ENCODE measurements at places on chromosomes 6 and 20.
A peak's percentile ranks its signal among the peaks of the same experiment; 100 is the strongest.

- peaks cover 7% of the 10 kb centered on the region for H3K4me1 ChIP-seq
- no peaks in the 10 kb centered on the region for H3K27me3 ChIP-seq
- peak overlapping the region; percentile 94 for H3K4me3 ChIP-seq
- H3K36me3 ChIP-seq, result no peaks in the 10 kb centered on the region
- no peak for DNase-seq
- H3K27ac ChIP-seq, result peak overlapping the region; percentile 36
These were observed 662 bp upstream of the SLC9A8 start for GRCh38 chr20:49811825-49812506.

DNA sequence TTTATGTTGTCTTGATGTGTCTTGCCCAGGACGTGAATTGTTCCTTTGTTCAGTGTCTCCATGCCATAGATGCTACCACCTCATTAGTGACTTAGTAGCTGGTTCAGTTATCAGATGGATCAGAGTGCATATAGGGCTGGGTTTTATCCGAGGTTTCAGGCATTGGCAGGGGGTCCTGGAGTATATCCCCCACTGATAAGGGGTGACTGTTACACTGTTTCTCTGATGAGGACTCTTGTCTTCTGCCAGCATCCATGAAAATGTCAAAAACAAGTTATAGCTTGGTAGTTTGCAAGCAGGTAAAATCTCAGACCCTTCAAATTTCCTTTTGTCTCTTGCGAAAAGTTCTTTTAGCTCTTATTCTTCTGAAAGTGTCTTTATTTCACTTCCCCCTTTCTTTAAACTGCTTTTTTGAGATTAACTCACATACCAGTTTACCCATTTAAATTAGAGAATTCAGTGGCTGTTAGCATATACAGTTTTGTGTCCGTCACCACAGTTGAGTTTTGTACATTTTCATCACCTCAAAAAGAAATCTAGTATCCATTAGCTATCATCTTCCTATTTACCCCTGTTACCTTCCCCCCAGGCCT lies 109.2 kb downstream of the CDYL start:
- no peak overlapping the region for H3K27ac ChIP-seq
- no peak overlapping the region for H3K4me3 ChIP-seq
- DNase-seq, result no peak

DNA sequence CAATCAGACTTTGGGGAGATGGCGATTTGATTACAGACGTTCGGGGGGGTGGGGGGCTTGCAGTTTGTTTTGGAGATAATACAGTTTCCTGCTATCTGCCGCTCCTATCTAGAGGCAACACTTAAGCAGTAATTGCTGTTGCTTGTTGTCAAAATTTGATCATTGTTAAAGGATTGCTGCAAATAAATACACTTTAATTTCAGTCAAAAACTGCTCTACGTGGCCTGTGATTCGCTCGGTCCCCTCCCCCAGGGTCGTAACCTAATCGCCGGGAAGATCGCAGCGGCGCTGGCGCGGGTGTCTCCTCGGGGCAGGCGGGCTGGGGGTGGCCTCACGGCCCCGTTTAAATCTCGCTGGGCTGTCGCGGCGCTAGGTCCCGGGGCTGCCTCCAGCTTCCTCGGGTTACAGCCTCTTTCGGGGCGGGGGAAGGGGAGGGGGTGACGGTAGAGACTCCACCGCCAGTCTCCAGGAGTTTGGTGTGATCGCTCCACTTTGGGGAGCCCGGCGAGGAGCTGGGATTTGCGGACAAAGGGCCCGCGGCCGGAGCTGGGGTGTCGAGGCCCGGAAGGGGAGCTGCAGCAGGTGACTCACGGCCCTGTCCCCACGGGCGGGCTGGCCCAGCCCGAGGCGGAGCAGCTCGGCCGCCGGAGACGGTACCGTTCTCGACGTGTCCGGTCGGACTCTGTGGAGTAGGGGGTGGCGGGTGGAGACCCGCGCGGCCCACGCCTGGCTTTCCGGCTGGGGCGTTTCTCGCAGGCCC lies 4.2 kb downstream of the FOXC1 start:
- H3K27ac ChIP-seq, result no peak overlapping the region
- H3K4me1 ChIP-seq, result peaks cover 23% of the 10 kb centered on the region
- H3K4me3 ChIP-seq, result peak overlapping the region; percentile 52
- peaks cover 98% of the 10 kb centered on the region for H3K27me3 ChIP-seq
- peaks cover 13% of the 10 kb centered on the region for H3K36me3 ChIP-seq
- peak; percentile 81 for DNase-seq

- DNase-seq, result no peak
- H3K4me3 ChIP-seq, result no peak overlapping the region
- no peaks in the 10 kb centered on the region for H3K36me3 ChIP-seq
These were observed 158.2 kb upstream of the LAMA2 start for GRCh38 chr6:128724738-128725137.

- H3K4me3 ChIP-seq, result no peak overlapping the region
- H3K27me3 ChIP-seq, result no peaks in the 10 kb centered on the region
- DNase-seq, result no peak
- no peaks in the 10 kb centered on the region for H3K36me3 ChIP-seq
- H3K27ac ChIP-seq, result no peak overlapping the region
These were observed 144.2 kb downstream of the EYA2 start for GRCh38 chr20:47038566-47039560.

- no peak overlapping the region for H3K4me3 ChIP-seq
- DNase-seq, result no peak
- no peak overlapping the region for H3K27ac ChIP-seq
These were observed 2.0 kb downstream of the ACSS1 start for GRCh38 chr20:25055711-25056495.

DNA sequence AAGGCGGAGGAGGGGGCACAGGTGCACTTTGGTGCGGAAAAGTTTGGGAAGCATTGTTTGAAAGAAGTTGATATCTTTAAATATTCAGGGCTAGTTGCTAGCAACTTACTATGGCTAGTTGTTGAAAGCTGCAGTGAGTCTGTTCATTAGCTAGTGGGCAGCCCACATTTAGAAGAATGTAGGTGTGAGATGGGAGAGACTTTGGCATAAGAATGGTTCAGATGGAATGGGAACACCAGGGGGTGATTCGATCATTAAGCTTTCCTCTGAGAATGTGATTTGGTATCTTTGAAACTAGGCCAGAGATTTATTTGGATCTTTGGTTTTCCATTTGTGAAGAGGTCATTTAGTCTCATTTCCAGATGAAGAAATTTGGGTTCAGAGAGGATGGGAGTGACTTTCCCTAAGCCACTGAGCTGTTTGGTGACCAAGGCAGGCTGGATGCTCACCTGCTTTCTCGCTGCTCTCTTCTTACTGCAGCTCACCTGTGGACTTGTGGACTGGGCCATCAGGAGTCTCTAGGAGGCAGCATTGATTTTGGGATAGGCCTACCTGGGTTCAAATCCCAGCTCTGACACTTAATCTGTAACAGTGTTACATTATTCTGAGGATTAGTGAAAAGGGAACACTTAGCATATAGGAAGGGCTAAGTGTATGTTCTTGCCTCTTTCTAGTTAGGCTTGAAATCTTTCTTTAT lies 62.9 kb downstream of the CARMIL1 start:
- H3K27ac ChIP-seq, result peak overlapping the region; percentile 65
- no peak overlapping the region for H3K4me3 ChIP-seq
- peak; percentile 31 for DNase-seq
- peaks cover 20% of the 10 kb centered on the region for H3K4me1 ChIP-seq

DNA sequence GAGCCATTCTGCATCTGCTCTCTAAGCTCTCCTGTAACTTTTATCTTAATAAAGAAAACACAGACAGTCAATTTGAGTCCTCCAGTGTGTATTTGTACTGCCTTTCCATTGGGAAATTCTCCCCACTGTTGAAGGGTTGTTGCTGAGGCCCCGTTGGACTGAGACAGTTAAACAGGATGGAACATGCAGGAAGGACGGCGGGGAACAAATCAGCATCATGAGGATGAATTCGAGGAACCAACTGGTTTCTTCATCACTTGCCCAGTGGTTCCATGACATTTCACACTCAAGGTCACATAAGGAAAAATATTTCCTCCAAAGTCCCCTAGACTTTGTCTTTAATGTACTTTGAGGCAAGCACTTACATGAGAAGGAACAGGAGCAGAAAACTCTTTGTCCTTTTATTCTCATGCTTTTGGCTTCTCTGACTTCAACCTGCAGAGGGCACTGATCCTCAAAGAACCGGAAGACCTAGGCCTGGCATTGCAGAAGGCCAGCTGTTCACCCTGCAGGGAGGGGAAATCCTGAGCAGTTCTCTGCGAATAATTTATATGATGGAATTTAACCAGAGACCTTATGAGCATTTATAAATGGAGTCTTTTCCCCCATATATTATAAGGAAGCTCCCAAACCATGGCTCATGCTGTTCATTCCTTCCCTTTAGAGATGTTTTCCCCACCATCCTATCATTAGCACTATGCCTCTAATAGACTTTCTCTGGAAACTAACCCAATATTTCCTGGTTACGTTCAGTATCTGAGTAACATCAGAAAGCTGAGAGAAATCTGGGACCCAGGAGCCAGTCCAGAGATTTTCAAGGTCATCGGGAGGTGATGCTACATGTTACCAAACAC lies 55.2 kb upstream of the ADGRF1 start:
- peaks cover 1% of the 10 kb centered on the region for H3K27me3 ChIP-seq
- DNase-seq, result no peak
- H3K36me3 ChIP-seq, result no peaks in the 10 kb centered on the region
- no peaks in the 10 kb centered on the region for H3K4me1 ChIP-seq

DNA sequence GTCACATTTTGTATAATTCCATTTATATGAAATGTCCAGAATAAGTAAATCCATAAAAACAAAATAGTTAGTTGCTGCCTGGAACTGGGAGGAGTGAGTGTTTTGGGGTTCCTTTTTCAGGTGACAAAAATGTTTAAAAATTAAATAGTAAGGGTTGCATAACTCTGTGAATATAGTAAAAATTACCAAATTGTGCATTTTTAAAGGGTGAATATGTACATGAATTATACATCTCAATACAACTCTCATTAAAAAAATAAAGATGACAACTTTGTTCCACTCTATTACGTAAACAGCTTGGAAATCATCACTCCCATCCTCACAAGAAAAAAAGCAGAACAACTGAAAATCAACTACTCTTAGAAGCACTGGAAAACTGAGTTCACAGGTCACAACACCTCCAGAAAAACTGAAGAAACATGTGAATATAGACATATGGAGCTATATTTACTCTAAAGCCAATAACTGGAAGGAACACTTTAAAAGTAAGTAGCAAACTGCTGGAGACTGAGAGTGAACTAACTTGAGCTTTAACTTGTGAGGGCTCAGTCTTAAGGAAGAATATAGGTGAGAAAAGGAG lies 40.0 kb downstream of the RANBP9 start:
- no peak overlapping the region for H3K27ac ChIP-seq
- H3K36me3 ChIP-seq, result no peaks in the 10 kb centered on the region
- DNase-seq, result no peak
- no peak overlapping the region for H3K4me3 ChIP-seq

DNA sequence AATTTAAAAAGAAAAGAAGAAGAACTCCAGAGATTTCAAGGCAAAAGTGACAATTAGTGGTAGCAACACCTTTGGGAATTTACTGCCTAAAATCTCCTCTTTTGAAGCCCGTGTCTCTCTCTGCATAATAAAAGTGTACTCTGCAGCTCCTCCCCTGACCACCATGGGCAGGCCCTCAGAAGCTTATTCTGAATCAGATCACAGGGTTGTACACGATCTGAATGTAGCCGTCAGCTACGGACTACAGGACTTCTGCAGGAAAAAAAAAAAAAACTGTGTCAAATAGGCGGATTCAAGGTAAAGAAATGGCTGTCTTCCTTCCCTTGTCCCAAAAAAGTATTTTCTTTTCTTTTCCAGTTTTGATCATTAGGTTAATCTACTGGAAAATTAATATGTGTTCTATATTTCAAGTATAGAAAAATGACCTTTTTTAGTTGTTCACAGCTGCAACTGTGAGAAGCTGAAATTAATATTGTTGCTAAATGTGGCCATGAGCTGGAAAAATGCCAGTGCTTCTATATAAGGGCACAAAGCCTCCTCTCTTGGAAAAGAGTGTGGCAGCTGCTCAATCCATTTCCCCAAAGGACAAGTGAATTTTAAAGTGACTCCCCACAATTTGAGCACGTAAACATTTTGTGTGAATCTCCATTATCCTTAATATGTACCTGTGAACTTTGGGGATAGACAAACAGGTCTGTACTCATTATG lies 397.4 kb downstream of the C6orf118 start:
- no peak overlapping the region for H3K27ac ChIP-seq
- H3K4me1 ChIP-seq, result no peaks in the 10 kb centered on the region
- no peak for DNase-seq
- no peak overlapping the region for H3K4me3 ChIP-seq
- H3K27me3 ChIP-seq, result no peaks in the 10 kb centered on the region
- H3K36me3 ChIP-seq, result no peaks in the 10 kb centered on the region

GRCh38 chr20:6026051-6026450 lies 27.8 kb downstream of the LRRN4 start:
- DNase-seq, result no peak
- H3K27ac ChIP-seq, result no peak overlapping the region
- no peak overlapping the region for H3K4me3 ChIP-seq

GRCh38 chr6:2947445-2947844 lies 23.9 kb downstream of the SERPINB6 start:
- H3K27me3 ChIP-seq, result no peaks in the 10 kb centered on the region
- no peaks in the 10 kb centered on the region for H3K36me3 ChIP-seq
- DNase-seq, result no peak
- H3K4me1 ChIP-seq, result peaks cover 3% of the 10 kb centered on the region

DNA sequence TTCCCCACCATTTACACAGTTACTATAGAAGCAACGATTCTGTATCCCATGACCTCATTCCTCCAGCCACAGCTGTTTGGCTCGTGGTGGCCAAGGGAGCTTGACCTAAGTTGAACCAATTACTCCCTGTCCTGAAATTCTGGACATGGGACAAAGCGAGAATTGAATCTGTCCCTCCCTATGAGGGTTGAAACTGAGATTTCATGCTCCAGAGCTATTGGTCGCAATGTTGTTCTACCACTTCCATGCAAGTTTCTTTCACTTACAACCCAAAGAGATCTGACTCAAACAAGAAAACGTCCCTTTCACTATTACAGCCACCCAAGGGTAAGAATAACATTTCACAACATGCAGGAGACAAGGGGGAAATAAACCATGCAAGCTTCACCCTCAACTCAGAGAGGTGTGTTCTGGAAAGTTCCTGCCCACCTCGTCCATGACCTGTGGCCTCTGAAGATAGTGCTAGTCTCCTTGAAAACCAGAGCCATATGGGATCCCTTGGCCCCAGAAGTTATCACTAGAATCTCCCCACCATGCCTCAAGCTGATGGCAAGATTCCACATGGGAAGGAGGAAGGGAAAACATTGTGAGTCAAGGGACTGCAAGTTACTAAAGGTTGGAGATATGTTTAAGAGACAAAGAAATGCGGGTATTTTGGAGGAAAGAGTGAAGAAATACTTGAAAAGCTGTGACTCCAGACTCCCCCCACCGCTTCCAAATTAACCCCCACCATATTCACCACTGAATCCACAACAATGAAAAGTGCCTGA lies 74.5 kb upstream of the SRSF6 start:
- H3K36me3 ChIP-seq, result no peaks in the 10 kb centered on the region
- H3K4me1 ChIP-seq, result no peaks in the 10 kb centered on the region
- no peak for DNase-seq
- no peaks in the 10 kb centered on the region for H3K27me3 ChIP-seq
- no peak overlapping the region for H3K27ac ChIP-seq

All from H1 (cell line).